Esophagus squamous epithelium (tissue), 5 donors: ENCODE measurements at places on chromosomes 4 and X. TPM values are rescaled to one million over a fixed set of nuclear protein-coding genes. Genes with fewer than 3 reads are reported as not detected.

DNA sequence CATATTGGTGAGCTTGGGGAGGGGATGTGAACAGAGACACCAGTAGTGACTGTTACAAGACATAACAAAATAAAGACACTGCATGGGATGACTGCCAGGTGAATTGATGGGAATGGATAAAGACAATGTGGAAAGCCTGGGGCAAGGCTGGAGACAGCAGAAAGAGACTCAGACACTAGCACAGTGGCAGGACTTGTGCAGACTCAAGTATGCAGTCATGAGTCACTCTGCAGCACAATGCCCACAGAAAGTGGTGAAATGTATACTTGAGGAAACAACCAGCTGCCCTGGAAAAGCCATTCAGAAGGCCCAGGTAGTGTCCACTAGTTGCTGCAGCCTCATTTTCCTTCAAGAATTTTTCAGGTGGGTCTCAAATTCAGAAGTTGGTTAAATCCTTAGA, 452.3 kb downstream of the MID1IP1 start:
- H3K27ac ChIP-seq, result no peak overlapping the region
- H3K4me3 ChIP-seq, result no peak overlapping the region
- DNase-seq, result no peak
- H3K36me3 ChIP-seq, result no peaks in the 10 kb centered on the region
- no peaks in the 10 kb centered on the region for H3K4me1 ChIP-seq
- H3K27me3 ChIP-seq, result no peaks in the 10 kb centered on the region

- H3K4me3 ChIP-seq, result no peak overlapping the region
- H3K4me1 ChIP-seq, result no peaks in the 10 kb centered on the region
- H3K27ac ChIP-seq, result no peak overlapping the region
- DNase-seq, result no peak
These were observed 381.6 kb upstream of the CPEB2 start for GRCh38 chr4:14620567-14621141.

The FGA gene
- total RNA-seq, result not detected

DNA sequence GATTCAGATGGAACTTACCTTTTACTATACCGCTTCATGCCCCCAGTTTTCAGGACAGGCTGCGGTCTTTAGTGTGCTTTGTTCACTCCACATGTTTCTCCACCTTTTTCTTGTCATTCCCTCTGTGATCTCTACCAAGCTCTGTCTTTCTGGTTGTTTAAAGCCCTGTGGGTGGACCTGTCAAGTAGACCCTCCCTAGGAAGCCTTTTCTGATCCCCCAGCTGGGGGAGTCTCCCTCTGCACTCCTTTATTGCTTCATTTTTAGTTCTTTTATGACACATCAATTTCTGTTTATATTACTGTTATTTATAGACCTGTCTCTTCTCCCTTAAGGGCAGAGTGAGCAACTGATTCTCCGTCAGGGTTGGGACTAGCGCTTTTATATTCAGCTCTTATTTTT, 150.2 kb downstream of the C4orf33 start:
- H3K36me3 ChIP-seq, result no peaks in the 10 kb centered on the region
- no peaks in the 10 kb centered on the region for H3K4me1 ChIP-seq
- DNase-seq, result no peak

- no peak for DNase-seq
- no peak overlapping the region for H3K27ac ChIP-seq
- H3K27me3 ChIP-seq, result no peaks in the 10 kb centered on the region
- H3K4me1 ChIP-seq, result no peaks in the 10 kb centered on the region
- H3K4me3 ChIP-seq, result no peak overlapping the region
These were observed 36.2 kb downstream of the FAM241A start for GRCh38 chr4:112181358-112182000.

- DNase-seq, result no peak
- no peak overlapping the region for H3K27ac ChIP-seq
- H3K36me3 ChIP-seq, result no peaks in the 10 kb centered on the region
- H3K27me3 ChIP-seq, result no peaks in the 10 kb centered on the region
- no peak overlapping the region for H3K4me3 ChIP-seq
- no peaks in the 10 kb centered on the region for H3K4me1 ChIP-seq
These were observed 383.0 kb upstream of the GATB start for GRCh38 chr4:152143806-152144205.

GRCh38 chrX:72314881-72315280, 9.2 kb upstream of the CITED1 start:
- no peaks in the 10 kb centered on the region for H3K4me1 ChIP-seq
- H3K36me3 ChIP-seq, result no peaks in the 10 kb centered on the region
- no peak for DNase-seq

GRCh38 chr4:182233310-182234090, 9.7 kb upstream of the TENM3 start:
- H3K4me3 ChIP-seq, result no peak overlapping the region
- H3K27me3 ChIP-seq, result no peaks in the 10 kb centered on the region
- no peaks in the 10 kb centered on the region for H3K4me1 ChIP-seq
- no peaks in the 10 kb centered on the region for H3K36me3 ChIP-seq
- DNase-seq, result no peak

The CDS1 gene
- 25.2 TPM for total RNA-seq

GRCh38 chrX:129726307-129727111, 12.3 kb upstream of the XPNPEP2 start:
- H3K27ac ChIP-seq, result no peak overlapping the region
- DNase-seq, result no peak
- H3K4me3 ChIP-seq, result no peak overlapping the region
- H3K27me3 ChIP-seq, result peaks cover 5% of the 10 kb centered on the region

DNA sequence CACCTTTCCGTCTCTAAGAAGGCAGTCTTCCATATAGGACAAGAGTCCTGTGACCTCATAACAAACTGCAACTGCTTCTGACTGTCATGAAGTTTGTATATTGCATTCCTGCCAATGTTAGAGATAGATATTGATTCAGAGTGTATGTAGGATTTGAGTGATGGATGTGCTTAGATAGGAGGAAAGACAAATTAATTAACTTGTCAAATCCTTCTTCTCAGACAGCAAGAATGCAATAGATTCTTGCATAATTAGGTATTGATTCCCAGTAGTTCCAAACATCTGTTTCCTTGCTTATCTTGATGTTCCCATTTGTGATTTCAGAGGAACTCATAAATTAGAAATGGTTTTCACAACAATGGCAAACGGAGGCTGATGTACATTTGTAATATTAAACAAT, 555.3 kb downstream of the TRAM1L1 start:
- H3K27me3 ChIP-seq, result no peaks in the 10 kb centered on the region
- H3K36me3 ChIP-seq, result no peaks in the 10 kb centered on the region
- DNase-seq, result no peak
- H3K4me1 ChIP-seq, result no peaks in the 10 kb centered on the region
- H3K4me3 ChIP-seq, result no peak overlapping the region

DNA sequence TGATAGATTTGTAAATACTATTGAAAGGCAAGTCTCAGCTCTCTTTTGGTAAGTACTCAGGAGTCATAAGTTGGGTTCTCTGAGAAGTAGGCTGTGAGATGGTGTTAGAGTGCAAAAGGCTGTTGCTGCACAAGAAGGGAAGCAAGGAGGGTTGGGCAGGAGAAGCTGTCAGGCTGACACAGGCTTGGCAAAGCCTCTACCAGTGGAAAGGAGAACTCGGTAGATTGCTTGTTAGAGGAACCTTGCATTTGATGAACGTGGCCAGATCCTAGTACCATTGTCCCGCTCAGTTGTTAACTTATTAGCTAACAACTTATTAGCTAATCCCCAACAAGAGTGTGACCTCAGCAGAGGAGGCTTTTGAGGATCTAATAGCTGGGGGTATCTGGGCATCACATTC, 449.3 kb upstream of the BOD1L1 start:
- H3K4me1 ChIP-seq, result no peaks in the 10 kb centered on the region
- H3K36me3 ChIP-seq, result no peaks in the 10 kb centered on the region
- no peak overlapping the region for H3K4me3 ChIP-seq
- no peaks in the 10 kb centered on the region for H3K27me3 ChIP-seq
- DNase-seq, result no peak
- H3K27ac ChIP-seq, result no peak overlapping the region

DNA sequence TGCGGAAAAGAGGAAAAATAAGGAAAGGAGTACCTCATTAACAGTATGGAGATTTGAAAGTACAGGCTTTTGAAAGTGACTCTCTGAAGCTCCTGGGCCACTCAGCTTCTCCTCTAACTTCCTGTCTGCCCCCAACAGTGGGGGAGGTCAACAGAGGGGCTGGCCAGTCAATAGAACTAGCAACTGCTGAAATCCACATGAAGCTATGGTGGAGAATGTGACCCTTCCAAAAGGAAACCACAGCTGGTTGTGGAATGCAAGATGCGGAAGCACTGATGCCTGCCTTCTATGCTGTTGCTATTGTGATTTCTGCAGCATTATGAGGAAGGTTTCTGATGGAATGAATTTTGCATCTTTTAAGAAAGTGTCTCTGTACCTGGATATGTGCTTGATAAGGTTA, 2.4 kb downstream of the CORIN start:
- H3K27me3 ChIP-seq, result no peaks in the 10 kb centered on the region
- no peak overlapping the region for H3K4me3 ChIP-seq
- no peak for DNase-seq
- H3K27ac ChIP-seq, result no peak overlapping the region
- peaks cover 20% of the 10 kb centered on the region for H3K4me1 ChIP-seq
- H3K36me3 ChIP-seq, result no peaks in the 10 kb centered on the region

GRCh38 chrX:78119521-78120227, 15.6 kb downstream of the PGK1 start:
- H3K4me3 ChIP-seq, result no peak overlapping the region
- H3K27ac ChIP-seq, result no peak overlapping the region
- H3K27me3 ChIP-seq, result no peaks in the 10 kb centered on the region
- H3K4me1 ChIP-seq, result no peaks in the 10 kb centered on the region
- peaks cover 99% of the 10 kb centered on the region for H3K36me3 ChIP-seq

DNA sequence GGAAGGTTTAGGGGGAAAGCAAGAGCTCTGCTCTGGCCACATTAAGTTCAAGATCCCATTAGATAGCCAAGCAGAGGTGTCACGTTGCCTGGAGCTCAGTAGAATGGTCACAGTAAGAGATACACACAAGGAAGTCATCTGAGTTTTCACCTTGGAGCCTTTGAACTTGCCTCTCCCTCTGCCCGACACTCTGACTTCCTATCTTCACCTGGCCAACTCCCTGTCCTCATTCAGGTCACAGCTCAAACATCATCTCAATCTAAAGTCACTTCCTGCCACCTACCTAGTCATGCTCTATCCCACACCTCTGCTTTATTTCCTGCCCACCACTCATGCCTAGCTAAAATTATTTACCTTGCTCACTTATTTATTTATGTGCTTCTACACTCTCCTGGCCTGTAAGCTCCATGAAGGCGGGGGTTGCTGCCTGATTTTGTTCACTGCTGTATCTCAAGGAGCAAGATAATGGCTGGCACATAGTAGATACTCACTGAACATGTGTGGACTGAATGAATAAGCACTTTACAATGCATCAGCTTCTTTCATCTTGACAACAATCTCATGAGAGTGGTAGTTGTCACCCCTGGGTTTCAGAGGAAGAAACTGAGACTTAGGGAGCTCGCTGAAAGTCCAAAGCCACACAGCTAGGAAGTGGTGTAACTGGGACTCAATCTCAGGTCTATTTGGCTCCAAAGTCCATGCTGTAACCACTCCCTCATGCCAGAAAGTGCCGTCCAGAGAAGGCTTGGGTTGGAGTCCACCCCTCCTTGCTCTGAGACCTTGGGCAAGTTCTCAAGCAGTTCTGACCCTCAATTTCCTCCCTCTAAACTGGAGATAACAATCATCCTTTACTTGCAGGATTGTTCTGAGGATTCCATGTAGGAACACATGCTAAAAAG, 40.3 kb downstream of the EFNB1 start:
- no peak for DNase-seq
- no peaks in the 10 kb centered on the region for H3K27me3 ChIP-seq
- H3K27ac ChIP-seq, result no peak overlapping the region
- no peaks in the 10 kb centered on the region for H3K36me3 ChIP-seq

DNA sequence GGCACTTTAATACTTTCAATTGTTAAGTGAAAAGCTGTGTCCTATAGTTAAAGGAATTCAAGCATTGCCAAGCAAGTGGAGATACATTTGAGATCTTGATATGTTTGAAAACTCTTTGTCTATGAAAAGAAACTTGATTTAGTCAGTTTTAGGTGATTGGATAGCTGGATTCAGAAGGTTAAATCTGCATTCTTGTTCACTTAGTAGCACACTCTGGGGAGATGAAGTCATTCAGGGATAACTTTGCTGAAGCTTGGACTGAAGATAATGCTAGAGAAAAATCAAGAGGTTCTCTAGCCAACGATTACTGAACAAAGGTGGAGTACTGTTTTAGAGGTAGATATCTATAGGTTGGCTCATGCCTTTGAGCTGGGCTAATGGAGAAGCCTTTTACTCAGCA, 90.6 kb downstream of the DCAF8L2 start:
- no peak overlapping the region for H3K4me3 ChIP-seq
- no peak overlapping the region for H3K27ac ChIP-seq
- DNase-seq, result no peak
- H3K27me3 ChIP-seq, result no peaks in the 10 kb centered on the region

The EREG gene
- total RNA-seq, result 12.6 TPM

GRCh38 chr4:53705151-53705764, 114.0 kb upstream of the LNX1 start:
- no peak overlapping the region for H3K4me3 ChIP-seq
- peaks cover 14% of the 10 kb centered on the region for H3K4me1 ChIP-seq
- H3K36me3 ChIP-seq, result no peaks in the 10 kb centered on the region
- no peaks in the 10 kb centered on the region for H3K27me3 ChIP-seq
- no peak for DNase-seq

GRCh38 chrX:134661295-134661694, 3.0 kb upstream of the PLAC1 start:
- no peak overlapping the region for H3K27ac ChIP-seq
- H3K36me3 ChIP-seq, result no peaks in the 10 kb centered on the region
- no peaks in the 10 kb centered on the region for H3K4me1 ChIP-seq
- H3K4me3 ChIP-seq, result no peak overlapping the region

GRCh38 chr4:109994415-109994827, 81.7 kb downstream of the EGF start:
- DNase-seq, result no peak
- H3K4me3 ChIP-seq, result no peak overlapping the region
- no peak overlapping the region for H3K27ac ChIP-seq
- peaks cover 40% of the 10 kb centered on the region for H3K4me1 ChIP-seq

The MAGEE1 gene
- total RNA-seq, result 0.95 TPM

The FABP2 gene
- total RNA-seq, result not detected

DNA sequence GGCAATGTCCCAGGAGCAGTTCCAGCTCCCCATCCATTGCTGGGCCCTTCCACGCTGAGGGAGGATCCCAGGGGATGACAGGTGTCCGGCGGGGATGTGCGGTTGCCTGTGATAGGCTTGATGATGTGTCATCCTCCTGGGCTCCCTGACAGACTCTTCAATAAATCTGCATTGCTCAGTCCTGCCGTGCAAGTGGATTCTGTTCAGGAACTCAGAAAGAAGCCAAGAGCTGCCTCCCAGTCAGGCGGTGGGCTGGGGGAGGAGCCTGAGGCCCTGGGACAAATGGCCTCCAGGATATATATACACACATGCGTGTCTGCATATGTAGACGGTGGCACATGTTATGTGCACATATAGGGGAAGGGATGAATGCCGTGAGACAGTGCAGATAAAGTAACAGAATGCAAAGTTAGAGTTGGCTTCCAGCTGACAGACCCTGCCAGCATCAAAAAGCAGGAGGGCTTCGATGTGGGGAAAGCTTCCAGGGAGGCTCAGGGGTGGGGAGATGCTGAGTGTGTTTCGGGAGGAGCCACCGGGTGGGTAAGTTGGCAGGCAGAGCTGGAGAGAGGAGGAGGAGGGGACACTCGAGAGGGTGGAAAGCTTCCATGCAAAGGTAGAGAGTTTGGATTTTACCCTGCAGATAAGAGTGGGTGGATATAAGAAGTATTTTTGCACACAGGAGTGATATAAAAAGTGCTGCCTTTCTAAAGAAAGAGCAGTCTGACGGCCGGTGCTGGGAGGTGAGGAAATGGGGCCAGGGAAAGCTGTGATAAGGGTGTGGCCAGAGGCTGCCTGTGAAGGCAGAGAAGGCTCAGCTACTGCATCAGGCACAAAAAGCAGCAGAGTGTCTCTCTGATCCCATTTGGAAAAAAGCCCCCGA, 28.5 kb upstream of the CRMP1 start:
- no peak for DNase-seq
- no peaks in the 10 kb centered on the region for H3K4me1 ChIP-seq
- H3K27ac ChIP-seq, result no peak overlapping the region
- H3K27me3 ChIP-seq, result no peaks in the 10 kb centered on the region
